ENCODE measurements at places on chromosomes 7 and 10.

GRCh38 chr10:92241501-92241900 lies 49.4 kb downstream of the CPEB3 start:
- DNase-seq: no peak

- no peak for DNase-seq
Observed at GRCh38 chr7:101819913-101820522, 2.6 kb downstream of the CUX1 start.

DNA sequence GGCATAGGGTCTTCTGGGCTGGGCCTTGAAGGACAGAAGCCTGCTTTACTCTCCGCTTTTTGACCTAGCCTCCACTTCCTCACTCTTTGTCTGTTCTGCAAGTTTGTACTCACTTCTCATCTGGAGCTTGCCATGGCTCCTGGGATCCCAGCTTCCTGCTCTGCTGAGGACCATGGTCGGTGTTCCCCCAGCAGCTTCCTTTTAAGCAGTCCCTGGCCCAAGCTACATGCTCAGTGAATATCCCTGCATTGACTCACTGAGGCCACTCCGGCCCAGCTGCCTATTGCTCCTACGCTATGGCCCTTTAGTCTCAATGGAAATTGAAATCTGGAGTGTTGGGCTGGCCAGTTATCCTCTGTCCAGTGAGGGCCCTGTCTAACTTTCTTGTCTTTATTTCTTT lies 427.7 kb downstream of the RPS24 start:
- DNase-seq: no peak

GRCh38 chr10:131575877-131576276 lies 264.4 kb upstream of the TCERG1L start:
- no peak for DNase-seq

- DNase-seq: no peak
Observed at GRCh38 chr7:1740214-1740613, 70.1 kb downstream of the ELFN1 start.

DNA sequence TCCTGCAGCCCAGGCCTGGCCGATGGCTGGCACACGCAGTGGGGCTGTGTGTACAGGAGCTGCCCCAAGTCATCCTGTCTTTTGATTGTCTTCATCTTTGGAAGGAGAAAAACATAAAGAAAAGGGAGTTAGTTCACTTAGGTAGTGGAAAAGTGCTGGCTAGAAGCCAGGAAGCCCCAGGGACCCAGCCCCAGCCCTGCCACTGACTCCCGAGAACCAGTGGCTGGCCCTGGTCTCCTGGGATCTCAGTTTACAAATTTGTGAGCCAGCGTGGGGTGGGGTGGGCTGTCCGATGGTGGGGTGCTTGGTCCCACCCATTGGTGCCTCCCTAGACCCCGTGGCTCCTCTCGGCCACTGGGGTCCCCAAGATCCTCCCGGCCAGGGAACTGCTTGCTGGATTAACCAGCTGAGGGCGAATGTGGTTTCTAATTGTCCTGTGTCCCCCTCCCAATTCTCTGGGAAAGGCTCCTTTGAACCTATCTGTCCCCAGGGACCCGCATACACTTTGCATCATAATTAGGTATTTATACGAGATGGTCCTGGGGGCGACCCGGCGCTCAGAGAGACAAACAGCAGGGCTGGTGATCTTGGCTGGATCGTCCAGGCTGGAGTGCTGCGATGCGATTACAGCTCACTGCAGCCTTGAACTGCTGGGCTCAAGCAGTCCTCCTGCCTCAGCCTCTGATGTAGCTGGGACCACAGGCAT lies 16.3 kb upstream of the CHST12 start:
- DNase-seq: no peak

DNA sequence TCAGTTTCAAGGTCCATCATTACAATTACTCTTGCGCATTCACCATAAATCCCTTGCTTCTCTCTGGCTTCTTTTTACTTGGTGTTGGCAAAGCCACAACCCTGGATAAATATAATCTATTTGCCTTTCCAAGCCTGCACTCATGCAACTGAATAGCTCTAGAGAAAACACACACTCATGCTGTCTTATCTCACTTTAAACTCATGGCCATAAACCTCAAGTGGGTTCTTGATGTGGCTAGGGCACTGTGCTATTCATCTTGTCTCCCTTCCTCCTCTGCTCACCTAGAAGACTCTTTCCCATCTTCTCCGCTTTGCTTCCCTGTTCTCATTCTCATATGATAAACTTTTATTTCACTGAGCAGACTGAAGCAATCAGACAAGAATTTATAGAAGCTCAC lies 165.4 kb upstream of the MTPN start:
- no peak for DNase-seq

DNA sequence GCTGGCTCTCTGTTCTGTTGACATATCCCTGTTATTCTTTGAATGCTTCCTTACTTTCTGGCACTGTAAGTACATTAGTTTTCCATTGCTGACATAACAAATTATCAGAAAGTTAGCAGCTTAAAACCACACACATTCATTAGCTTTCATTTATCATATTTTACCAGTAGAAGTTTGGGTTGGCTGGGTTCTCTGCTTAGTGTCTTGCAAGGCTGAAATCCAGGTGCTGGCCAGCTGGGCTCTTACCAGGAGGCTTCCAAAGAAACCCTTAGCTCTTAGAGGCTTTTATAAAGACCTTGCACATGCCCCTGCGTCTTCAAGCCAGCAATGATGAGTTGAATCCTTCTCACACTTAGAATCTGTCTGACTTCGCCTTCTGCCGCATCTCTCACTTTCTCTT lies 160.6 kb downstream of the MLLT10 start:
- DNase-seq: peak; percentile 68

- DNase-seq: peak; percentile 64
Observed at GRCh38 chr10:91162050-91162494, 58.4 kb upstream of the PCGF5 start.

DNA sequence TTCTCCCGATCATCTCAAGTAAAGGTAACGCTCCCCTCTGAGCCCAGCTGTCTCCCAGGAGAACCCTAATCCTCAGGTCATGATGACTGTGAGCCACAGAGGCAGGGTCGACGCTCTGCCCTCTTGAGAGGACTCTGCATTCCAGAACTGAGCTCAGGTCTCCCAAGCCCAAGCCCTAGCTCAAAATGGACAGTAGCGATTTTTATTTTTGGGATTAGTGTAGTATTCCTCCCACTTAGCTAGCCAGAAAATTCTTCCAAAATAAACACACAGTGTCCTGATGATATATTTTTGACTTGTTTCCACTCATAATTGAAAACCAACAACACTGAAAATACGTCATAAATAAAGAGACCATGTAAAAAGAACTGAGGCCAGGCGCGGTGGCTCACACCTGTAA lies 462.0 kb upstream of the MGMT start:
- DNase-seq: no peak
